Cortex of kidney (tissue), 1 donor: ENCODE measurements at places on chromosomes 6 and 20.

DNA sequence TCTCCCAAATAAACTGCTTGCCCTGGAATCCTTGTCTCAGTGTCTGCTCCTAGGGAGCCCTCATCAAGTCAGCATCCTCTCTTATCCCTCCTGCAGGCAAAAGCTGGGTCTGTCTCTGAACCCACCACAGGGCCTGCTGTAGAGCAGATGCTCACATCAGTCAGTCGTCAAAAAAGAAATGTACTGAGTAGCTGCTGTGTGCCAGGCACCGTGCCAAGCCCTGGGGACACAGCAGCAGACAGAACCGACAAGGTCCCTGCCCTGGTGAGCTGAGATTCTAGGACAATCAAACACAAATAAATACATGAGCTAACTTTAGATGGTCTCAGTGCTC lies 68.5 kb downstream of the EYA2 start:
- DNase-seq: no peak

DNA sequence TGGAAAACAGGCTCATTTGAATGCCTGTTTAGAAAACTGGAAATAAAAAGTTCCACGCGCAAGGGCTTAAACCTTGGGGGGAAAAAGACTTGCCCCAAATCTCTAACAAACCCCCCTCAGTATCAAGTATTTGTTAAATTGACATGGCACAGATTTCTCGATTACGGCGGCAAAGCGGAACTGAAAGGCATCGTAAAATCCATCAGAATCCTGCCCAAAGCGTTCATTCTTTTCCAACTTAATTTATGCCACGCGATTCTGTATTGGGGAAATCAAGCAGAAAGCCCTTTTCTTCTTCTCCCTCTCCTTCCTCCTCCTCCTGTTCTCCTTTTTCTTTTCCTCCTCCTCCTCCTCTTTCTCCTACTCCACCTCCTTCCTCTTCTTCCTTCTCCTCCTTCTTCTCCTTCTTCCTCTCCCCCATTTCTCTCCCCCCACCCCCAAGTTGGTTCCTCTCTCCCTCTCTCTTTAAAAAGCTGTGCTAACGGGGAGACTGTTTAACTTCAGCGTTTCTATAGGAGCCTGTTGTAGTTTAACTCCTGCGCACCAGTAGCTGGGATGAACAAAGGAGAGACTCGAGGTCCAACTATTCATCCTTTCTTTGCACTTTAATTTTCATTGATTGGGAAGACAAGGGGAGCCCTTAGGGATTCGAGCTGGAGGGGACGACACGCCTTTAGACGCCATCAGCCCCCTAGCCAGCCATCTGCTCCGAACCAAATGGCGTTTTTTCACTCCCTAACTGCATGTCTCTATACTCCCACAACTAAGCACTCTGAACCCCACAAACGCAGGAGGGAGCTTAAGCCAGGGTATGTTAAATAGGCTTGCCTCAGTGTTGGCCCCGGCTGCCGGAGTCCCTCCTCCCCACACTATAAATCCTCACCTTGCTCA lies 2.7 kb upstream of the DLL1 start:
- no peak for DNase-seq

GRCh38 chr20:43722153-43722505 lies 4.7 kb downstream of the GTSF1L start:
- DNase-seq: no peak

DNA sequence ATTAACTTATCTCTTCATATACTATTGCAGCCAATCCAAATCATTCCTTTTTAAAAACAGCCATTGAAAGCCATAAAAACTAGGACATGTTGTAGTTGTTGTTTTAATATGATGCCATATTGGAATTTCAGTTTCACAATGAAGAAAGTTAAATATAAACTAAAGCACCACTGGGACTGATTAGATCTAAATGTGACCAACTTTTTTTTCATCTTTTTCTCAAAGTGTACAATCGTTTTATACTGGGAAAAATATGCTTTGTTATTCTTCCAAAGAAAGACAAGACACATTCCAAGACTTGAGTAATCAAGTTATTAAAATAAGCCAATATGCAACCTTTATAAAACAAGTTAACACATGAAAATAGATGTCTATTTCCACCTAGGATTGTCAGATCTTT lies 68.5 kb downstream of the THEMIS start:
- no peak for DNase-seq

DNA sequence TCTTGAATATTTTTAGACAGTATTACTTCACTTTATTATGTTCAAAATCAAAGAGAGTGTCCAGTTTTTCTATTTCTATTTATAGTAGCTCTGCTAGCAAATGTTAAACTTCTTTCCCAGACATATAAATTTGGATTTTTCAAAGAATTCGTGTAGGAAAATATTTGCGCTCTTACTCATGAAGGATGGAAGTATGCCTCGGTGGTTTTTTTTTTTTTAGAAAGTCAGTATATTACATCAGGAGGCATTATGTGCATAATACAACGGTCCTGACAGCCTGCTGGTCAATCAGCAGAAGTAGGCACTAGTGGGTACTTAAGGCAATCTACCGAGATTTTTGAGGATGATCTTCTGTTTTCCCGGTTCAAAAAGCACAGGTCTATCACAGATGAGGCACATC lies 249.3 kb downstream of the TBX18 start:
- no peak for DNase-seq

DNA sequence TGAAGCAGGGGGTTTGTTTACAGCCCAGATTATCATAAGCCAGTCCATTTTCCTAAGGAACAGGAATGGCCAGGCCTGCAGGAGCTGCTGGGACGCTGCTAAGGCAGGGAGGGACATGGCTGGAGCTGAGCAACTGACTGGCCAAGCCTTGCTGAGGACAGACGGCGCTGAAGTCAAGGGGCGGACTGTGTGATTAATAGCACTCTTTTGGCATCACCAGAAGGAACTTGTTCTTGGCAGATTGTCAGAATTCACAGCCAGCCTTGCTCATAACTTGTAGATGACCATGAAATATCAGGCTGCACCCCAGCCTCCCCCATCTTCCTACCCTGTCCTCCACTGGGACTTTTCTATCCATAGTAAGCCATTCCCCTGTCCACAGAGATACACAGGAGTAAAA lies 218.8 kb upstream of the RNF24 start:
- no peak for DNase-seq

- no peak for DNase-seq
Measured at GRCh38 chr6:56058636-56059035, 183.2 kb upstream of the BMP5 start.

DNA sequence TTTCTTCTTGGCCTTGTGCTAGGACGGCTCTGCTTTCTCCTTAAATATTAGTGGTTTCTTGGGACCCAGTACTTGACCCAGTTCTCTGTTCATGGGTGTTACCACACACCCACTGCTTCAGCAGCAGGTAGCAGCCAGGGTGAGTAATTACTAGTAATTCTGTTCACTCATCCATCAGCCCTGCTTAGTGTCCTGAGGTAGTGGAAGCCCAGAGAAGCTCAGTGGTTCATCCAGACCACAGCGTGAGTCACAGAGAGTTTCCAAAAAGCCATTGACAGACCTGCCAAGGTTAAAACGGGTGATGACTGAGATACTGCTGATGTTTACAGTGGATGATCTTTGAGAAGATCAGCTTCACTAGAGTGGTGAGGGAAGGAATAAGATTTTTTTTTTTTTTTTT lies 51.7 kb upstream of the HINT3 start:
- no peak for DNase-seq

DNA sequence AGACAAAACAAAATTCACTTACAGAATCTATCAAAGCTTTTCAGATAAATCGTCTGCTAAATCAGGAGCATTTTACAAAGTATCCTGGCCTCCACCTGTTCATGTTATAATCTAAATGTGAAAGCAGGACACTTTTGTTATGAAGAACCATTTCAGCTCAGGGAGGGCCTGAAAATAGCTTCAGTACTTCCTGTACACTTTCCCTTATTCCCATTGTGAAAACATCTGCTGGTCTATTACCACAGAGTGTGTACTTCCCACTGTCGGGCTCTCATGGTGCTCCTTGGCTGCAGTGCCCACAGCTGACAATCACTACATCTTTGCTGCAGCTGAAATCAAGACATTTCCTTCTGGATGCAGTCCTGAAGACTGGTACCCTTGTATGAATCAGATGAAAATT lies 128.1 kb downstream of the OPRM1 start:
- DNase-seq: no peak

- no peak for DNase-seq
Measured at GRCh38 chr6:89984926-89985750, 90.9 kb downstream of the GJA10 start.

- DNase-seq: no peak
Measured at GRCh38 chr6:126890055-126890454, 228.4 kb upstream of the RSPO3 start.

DNA sequence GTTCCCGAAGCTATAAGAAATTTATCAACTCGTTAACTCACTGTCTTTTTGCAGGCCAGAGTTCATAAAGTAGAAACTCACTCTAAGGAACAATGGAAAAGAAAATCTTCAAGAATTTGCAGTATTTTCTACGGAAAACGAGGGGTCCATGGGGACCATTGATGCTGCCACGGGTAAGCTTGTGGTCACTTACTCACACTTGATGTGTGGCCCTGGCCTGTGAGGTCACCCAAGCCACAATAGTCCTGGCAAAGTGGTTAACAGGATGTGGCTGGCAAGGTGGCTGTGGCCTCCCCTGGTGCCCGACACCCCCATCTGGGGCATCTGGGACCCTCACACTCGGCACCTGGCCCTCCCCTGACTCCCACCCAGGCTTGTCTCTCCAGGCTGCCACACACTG lies 123.4 kb downstream of the C6orf118 start:
- no peak for DNase-seq

- DNase-seq: no peak
Measured at GRCh38 chr6:43052842-43053544, 658 bp downstream of the CUL7 start.

GRCh38 chr6:169406804-169407203 lies 153.2 kb upstream of the THBS2 start:
- no peak for DNase-seq

GRCh38 chr6:170371080-170371479 lies 64.5 kb downstream of the FAM120B start:
- no peak for DNase-seq

DNA sequence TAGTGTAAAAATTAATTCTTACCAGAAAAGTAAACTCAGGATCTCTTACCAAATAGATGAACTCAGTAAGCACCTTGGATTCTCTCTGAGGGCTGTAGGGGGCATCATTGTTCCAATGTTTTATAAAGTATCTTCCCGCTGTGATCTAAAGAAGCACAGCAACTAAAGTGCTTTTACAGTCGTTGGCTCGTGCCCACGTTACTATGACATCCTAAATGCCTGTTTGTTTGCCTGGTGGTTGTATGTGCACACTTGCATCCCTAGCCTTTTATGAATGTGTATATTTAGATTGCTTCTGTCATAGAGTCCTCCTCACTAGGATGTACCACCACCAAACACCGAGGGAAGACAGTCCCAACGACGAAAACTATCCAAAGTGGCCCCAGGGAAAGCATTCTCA lies 34.5 kb downstream of the SLX4IP start:
- DNase-seq: no peak

GRCh38 chr6:73610444-73611275 lies 43.1 kb downstream of the SLC17A5 start:
- no peak for DNase-seq

- DNase-seq: no peak
Measured at GRCh38 chr6:148027201-148027600, 315.4 kb upstream of the SASH1 start.

DNA sequence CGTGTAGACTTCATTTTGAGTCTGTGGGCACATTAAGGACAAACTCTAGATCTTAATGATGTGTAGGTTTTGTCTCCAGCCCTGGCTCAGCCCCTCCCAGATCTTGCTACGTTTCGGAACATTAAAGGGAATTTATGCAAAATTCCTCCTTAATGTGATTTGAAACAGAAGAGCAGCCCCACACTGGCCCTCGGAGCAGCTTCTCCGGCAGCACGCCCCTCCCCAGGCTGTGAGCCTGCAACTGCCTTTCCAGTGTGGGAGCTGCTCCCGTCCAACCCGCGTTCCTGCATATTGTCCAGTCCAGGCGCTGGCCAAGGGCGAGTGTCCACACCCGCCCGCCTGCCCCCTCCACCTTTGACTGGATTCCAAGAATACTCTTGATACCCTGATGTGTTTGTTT lies 257.2 kb downstream of the TAF4 start:
- no peak for DNase-seq

DNA sequence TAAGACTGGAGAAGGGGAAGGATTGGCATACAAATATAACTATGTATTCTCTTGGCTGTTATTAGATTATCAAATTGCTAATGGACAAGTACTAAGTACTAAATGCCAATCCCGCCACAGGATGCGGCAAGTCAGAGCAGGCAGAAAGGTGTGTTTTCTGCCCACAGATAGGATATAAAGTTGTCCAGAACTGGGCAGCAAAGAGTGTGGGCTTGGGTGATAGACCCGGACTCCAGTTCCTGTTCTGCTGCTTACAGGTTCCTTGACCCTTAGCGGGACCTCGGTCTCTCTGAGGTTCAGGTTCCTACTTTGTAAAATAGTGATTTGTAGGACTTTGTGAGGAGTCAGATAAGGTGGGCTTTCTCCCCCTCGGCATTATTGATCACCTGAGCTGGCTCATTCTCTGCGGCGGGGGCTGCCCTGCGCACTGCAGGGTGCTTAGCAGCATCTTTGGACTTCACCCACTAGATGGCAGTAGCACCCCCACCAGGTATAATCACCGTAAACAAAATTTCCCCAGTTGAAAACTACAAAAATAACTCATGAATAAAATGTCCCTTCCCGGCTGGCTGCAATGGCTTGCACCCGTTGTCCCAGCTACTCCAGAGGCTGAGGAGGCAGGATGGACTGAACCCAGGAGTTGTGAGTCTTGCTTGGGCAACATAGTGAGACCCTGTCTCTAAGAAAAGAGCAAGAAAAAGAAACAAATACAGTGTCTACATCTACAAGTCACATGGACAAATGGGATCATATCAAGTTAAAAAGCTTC lies 193.1 kb downstream of the DOK5 start:
- DNase-seq: no peak

DNA sequence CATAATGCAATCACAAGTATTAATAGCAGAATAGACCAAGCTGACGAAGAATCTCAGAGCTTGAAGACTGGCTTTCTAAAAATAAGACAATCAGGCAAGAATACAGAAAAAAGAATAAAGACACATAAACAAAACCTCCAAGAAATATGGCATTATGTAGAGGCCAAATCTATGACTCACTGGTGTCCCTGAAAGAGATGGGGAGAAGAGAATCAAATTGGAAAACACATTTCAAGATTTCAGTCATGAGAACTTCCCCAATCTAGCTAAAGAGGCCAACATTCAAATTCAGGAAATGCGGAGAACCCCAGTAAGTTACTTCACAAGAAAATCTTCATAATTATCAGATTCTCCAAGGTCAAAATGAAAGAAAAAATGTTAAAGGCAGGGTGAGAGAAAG lies 69.0 kb upstream of the PDE7B start:
- no peak for DNase-seq

- no peak for DNase-seq
Measured at GRCh38 chr6:36339146-36339545, 2.5 kb upstream of the BNIP5 start.

DNA sequence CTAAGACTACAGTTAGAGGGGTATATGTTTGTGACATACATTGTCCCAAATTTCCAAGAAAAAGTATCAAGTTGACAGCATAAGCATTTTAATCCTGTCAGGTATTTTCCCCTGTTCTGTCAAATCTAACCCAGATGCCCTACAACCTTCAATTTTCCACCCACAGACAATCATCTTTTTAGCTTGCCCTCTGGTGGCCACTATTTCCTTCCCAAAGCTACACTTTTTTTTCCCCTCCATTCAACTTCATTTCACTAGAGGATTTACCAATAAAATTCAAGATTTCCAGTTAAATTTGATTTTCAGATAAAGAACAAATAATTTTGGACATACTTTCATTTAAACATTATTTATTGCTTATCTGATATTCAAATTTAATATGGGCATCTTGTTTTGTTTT lies 286.6 kb downstream of the TENT5A start:
- no peak for DNase-seq
